ENCODE measurements at places on chromosomes 3 and 15.

DNA sequence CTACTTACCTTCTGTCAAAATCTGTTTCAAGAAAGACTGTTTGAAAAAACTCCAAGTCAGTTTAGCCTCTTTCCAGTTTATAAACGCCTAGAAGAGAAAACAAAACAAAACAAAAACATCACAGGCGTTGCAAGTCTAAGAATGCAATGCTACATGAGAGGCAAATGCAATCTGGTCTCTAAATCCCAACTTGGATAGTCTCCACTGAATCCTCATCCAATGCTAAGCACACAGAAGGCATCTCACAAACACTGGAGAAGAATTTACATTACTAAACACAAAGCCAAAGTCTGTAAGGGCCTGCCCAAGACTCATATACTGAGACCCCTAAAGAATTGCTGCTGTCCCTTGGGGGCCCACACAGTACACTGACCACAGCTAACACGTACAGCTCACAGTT, 18.4 kb downstream of the RFT1 start:
- DNase-seq = no peak

DNA sequence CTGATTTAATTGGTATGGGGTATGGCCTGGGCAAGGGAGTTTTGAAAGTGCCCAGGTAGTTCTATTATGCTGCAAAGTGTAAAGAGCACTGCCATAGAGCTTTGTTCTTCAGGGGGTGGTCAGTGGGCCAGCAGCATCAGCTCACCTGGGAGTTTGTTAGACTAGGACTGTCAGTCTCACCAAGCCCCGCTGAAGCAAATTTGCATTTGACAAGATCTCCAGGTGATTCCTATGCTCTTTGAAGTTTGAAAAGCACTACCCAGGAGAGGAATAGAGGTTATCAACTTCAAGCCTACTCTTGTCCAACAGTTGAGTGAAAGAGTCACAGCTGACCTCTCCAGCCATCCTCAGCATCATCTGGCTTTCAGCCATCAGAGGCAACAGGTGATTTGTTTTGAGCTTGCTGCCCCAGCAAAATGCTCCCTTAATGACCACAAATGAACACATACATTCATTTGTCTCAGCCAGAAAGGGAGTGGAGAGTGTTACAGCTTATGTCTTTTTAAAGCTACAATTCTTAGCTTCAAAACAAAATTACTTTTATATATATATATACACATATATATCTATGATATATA, 8.0 kb downstream of the ZSCAN2 start:
- no peak for DNase-seq

- no peak for DNase-seq
These were observed 12.4 kb upstream of the ZMAT3 start for GRCh38 chr3:179083977-179084376.

- no peak for DNase-seq
These were observed 4.6 kb downstream of the SPSB4 start for GRCh38 chr3:141055536-141056445.

DNA sequence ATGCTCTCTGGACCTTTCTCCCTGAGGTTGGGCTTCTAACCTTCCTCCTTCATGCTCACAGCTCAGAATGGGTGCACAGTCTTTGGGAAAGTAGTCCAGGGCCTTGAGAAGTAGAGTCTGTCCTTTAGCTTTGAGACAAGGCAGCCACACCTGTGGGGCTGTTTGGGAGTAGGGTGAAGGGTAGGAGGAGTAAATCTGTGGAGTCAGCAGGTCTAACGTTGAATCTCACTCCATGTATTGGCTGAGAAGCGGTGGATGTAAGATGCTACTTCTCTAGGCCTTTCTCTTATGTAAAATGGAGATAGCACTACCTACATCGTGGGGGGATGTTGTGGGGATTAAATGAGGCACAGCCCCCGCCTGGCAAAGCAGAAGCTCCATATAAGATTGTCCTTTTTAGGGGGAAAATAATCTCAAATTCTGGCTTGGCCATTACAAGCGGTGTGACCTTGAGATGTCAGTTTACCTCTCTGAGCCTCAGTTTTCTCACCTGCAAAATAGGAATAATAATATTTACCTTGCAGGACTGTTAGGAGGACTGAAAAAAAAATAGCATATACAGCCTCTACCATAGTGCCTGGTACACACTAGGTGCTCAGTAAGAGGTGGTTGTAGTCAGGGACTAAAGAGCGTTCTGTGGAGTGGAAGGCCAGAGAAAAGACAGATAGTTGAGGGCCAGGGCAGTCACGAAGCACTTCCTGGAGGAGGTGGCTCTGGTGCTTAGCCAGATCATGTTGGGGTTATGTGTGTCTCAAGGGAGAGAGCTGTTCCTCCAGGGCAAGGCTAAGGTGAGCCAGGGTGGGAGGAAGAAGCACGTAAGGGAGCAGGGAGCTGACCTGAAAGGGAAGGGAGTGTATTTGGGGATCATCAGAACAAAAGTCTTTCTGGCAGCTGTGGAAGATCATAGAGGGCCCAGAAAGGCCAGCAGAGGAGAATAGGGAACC, 82.8 kb upstream of the MRPS22 start:
- no peak for DNase-seq

DNA sequence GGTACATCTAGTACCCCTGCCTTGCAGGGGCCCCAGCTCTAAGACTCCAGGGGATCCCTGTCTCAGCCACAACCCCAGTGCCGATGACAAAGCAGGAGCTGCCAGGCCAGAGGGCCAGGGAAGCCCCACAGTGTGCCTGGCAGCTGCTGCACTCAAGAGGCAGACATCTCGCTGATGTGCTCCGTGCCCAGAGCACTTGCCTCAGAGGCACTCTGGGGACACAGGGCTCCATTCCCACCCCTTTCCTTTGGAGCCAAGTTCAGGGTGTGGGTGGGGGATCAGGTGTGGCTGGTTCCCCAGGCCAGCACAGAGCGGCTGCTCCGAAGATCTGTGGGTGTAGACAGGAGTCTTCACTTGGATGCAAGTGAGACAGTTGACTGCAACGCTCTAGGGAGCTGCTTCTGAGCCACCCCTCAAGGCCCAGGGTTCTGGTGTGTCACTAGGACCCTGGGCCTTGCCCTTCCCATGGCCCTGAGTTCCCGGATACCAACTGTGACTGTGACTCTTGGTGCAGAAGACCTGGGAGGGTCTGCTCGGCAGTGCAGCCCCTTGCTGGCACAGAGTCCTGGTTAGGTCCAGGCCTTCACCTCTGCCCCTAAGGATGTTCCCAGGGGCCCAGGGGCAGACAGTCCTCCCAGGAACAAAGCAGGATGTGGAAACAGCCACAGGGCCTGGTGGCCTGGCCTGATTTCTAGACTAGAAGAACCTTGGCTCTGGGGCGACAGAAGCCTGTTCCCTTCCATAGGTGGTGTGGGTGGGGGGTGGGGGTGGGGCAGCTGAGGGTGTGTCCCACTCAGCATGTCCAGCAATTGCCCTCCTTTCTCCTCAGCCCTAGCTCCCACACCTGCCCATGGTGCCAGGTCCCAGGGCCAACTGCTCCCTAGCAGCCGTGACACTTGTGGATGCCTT, 2.5 kb downstream of the NT5DC2 start:
- DNase-seq = peak; percentile 20

DNA sequence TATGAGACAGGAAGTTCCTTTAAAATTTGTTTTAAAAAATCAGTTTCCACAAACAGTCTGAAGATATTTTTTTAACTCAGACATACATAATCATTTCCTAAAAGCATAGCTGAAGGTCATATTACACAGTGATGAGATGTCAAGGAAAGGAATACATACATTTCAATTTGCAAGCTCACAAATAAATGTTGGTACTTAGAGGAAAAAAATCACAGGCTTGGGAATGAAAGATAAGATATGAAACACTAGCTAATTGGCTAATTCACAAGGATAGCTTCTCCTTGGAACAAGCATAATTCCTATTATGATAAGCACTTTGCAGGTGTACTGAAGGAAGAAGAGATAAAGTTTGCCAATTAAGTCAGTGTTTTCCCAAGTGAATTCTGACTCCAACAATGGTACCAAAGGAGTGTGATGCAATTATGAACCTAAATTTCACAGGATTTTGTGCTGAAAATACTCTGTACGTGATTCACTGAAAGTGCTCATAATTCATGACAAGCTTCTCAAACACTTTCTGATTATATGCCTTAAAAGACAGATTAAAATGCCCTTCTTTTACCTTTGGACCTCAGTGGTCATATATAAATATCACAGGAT, 112.4 kb downstream of the FRMD5 start:
- no peak for DNase-seq

DNA sequence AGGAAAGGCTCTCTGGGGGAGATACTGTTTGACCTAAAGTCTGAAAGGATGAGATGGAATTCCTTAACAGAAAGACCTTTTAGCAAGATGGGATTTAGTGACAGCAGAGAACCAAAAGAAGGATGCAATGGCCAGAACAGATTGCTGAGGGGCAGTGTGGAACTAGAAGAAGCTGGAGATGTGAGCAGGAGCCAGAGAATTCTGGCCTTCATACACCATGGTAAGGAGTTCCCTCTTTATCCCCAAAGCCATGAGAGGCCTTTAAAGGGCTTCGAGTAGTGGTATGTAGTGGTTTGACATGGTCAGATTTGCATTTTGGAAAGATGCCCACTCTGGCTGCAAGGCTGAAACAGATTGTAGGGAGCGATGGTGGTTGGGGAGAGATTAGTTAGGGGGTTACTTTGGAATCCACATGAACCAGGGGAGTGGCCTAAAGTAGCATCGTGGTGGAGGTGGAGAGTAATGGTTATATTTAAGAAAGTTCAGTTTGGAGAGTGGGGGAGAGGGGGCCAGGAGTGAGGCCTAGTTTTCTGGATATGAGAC, 34.0 kb upstream of the NPHP3 start:
- DNase-seq = no peak

All from right hindlimb (tissue), 1 donor.